Stimulated activated CD4-positive, alpha-beta T cell treated with anti-CD3 and anti-CD28 coated beads, Interleukin-12 subunit alpha, Interleukin-12 subunit beta, amount 100 ng/mL, for 48 hours (primary cell): ENCODE measurements at places on chromosomes 6 and 20.

- no peak for DNase-seq
Observed at GRCh38 chr6:80339421-80339820, 232.9 kb downstream of the BCKDHB start.

DNA sequence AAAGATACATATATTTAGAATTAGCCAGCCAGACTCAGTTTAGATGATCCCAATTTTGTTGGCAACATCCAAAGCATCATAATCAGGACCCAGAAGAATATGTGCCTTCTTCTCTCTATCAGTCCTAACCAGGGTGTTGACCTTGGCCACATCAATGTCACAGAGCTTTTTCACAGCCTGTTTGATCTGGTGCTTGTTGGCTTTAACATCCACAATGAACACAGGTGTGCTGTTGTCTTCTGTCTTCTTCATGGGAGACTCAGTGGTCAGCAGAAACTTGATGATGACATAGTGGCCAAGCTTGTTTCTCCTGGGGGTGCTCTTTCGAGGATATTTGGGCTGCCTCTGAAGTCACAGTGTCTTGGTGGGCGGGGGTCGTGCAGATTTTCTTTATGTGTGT is 84.9 kb downstream of the MKKS start:
- no peak for DNase-seq

DNA sequence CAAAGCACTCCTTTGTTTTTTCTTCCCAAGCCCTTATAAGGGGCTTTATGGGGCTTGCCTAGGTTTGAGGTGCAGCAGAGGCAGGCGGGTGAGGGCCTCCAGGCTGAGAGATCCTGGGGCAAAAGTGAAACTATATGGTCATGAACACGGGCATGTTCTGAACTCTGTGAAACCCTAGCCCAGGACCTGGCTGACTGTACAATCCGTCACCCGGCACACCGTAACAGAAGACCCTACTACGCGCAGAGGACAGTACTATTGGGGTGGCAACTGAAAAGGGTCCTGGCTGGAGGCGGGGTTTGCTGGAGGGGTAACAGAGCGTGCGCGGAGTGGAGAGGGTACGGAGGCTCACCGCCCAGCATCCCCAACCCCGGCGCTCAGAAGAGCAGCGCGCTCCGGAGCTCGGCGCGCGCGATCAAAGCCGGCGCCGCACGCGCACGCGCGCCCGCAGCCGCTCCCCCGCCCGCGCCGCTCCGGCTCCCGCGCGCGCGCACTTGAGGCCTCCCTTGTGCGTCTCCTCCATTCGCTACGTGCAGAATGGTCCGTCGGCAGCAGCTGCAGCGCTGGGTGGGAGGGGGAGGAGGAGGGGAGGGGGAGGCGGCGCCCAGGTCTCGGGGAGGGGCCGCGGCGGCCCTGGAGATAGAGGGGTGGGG is 54.2 kb downstream of the MRPL14 start:
- peak; percentile 79 for DNase-seq

- DNase-seq = no peak
Observed at GRCh38 chr20:35871259-35871771, 83.0 kb downstream of the SCAND1 start.

DNA sequence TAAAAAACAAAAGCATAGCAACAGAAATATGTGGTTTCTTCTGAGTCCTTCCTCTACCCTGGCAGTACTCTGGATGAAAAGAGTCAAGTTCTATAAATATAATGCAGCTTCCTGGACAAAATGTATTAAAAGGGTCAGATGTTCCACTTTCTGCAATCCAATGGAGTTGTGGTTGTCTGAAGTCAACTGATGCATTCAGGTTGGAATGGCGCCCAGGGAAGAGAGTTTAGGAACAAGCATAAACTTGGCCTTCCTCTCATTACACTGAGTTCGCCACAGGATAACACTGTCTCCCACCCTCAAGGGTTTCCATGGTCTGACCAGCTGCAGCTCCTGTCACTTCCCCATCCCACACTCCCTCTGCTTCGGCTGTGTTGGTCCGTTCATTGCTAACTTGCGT is 66.4 kb downstream of the PLEKHG1 start:
- no peak for DNase-seq

- DNase-seq = no peak
Observed at GRCh38 chr6:112311950-112312547, 35.1 kb upstream of the RFPL4B start.

GRCh38 chr6:154206141-154206540 is 150.5 kb downstream of the IPCEF1 start:
- no peak for DNase-seq

DNA sequence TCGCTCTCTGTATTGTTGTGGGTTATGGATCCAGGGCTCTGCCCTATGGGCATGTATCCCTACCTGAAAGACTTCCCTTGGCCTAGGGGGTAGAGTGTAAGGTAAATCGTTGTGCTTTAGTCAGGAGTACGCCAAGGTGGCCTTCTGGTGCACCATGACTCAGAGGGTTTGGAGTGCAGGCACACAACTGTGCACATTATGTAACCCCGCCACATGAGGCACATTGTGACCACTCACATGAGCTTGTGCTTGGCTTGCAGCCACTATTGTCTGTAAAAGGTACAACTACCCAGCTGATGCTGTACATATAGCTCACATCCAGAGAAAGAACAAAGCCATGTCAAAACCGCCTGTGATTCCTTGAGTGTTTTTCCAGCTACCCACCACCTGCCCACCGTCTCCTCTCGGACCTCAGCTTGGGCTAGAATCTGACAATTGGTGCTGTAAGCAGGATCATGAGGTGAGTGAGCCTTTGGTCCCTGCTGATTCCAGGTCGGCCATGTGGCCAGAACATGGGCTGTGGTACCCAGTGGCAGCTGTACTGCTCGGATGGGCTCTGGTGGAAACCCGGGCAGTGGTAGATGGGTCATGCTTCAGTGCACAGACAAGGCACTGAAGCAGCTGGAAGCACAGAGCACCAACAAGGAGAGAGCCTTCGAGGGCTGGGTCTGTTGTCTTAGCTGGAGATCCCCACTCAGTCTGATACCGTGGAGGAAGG is 33.8 kb downstream of the HDDC2 start:
- no peak for DNase-seq

DNA sequence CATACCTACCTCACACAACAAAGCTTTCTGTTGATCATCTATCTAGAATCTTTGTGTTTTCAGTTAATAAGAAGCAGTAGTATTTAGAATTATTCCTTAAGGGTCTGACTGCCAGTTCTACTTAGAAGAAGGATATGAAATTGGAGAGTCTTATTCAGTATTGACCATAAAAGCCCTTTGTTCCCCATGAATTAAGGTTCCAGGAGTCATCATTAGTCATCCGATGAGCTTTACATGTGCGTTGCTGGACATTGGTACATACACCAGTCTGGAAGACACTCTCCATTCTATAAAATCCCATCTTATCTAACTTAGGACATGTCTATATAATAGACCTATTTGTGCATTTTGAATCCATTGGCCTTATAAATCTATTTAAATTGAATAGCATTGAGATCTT is 34.4 kb upstream of the RNF217 start:
- DNase-seq = no peak
